ENCODE measurements at places on chromosomes 1 and 21.

DNA sequence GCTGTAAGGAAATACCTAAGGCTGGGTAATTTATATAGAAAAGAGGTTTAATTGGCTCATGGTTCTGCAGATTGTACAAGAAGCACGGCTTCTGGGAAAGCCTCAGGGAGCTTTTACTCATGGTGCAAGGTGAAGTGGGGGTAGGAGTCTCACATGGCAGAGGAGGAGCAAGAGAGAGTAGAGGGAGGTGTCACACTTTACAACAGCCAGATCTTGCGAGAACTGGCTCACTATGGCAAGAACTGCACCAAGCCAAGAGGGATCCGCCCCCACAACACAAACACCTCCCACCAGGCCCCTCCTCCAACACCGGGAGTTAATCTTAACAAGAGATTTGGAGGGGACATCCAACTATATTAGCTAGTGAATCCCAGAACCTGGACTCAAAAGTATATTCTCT is 135.4 kb upstream of the SOD1 start:
- no peak for DNase-seq

GRCh38 chr1:56881417-56881816 is 26.8 kb downstream of the C8A start:
- DNase-seq, result no peak

DNA sequence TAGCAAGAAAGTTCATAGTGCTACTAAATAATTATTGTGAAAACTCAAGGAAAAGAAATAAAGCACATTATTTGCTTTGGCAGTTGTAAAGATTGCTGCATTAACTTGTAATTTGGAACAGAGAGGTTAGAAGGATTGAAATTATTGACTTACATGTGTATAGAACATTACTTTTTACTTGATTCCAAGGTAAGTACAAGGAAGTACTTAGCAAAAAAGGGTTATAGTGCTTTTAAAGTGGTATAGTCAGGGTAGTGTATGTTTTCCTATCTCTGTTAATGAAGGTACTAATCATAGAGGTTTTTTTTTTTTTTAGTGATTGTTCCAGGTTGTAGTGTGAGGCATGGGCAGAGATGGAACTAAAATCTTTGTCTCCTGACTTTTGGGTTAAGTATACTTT is 29.4 kb downstream of the MAN1A2 start:
- no peak for DNase-seq

GRCh38 chr21:26473471-26473870 is 99.6 kb downstream of the CYYR1 start:
- DNase-seq, result no peak

DNA sequence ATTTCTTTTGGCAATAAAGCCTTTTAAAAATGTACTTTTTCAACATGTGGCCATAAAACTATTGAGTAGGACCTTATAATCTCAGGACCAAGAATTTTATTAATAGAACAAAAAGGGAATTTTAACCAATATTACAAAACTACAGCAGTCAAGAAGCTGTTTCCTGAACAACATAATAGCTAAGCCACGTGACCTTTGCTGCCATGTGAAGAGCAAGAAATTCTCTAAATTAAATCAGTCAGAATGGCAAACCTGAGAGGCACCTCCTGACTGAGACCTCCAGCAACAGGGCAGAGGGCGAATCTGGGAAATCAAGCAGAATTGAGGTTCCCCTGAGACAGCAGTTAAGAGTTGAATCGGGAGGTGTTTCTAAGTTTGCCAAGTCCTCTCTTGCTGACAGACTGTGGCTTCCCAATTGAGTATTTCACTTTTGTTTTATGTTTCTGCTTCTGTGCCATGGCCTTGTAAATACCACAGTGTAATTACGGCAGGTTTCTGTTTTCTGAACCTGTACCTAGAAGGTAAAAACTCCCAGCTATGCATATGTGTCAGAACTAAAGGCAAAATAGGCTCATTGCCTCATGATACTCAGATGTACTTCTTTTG is 358.4 kb downstream of the NTNG1 start:
- DNase-seq, result no peak

- no peak for DNase-seq
Observed at GRCh38 chr1:212683357-212683722, 16.3 kb downstream of the BATF3 start.

- no peak for DNase-seq
Observed at GRCh38 chr1:183416850-183417771, 1.1 kb downstream of the NMNAT2 start.

DNA sequence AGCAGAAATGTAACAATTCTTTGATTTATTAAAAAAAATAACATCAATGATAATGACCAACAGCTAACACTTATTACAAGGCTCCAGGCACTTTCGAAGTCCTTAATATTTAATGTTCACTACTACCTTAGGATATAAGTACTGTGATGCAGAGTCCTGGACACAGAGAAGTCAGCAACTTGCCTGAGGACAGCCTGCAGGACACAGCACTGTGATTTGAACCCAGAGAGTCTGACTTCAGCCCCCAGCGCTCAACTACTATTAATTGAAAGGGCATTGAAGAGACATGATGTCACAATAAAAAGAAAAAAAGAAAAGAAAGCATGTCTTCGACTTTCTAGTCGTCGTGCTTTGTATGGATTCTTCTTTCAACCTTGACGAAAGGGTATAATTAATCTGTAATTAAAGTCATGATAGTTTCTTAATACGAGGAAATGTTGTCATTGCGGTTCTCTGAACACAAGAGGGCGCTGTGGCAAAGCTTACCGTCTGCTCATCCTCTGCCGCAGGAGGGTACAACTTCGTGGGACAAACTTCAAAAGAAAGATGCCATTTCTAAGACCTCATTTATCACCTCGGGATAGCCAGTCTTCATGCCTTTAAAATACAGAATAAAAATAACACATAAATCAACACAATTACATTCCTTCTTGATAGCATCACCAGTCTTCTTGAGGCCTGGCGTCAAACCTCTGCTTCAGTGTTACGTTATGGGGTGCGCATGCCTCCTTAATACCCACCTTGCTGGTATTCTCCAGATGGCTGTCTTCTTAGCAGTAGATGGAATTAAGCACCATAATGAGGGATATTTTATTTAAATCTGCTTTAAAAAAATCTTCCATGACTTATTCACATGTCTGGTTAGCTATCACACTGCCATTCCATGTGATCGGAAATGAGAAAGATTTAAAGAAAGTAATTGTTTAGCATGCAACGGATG is 240.1 kb downstream of the DISC1 start:
- DNase-seq, result peak; percentile 28

- DNase-seq, result no peak
Observed at GRCh38 chr1:243246916-243247315, 8.2 kb downstream of the CEP170 start.

All from T follicular helper cell (primary cell).